ENCODE measurements at places on chromosomes 16 and 17. TPM values are rescaled to one million over a fixed set of nuclear protein-coding genes. Genes with fewer than 3 reads are reported as not detected.

The CCDC154 gene
- 2.3 TPM for total RNA-seq

The ACSM2A gene
- not detected for total RNA-seq

The MT4 gene
- not detected for total RNA-seq

The GRAP gene
- total RNA-seq = 1.8 TPM

The CDH11 gene
- total RNA-seq = 17.6 TPM

The ALOX15 gene
- total RNA-seq = not detected

The NPIPB8 gene
- total RNA-seq = 0.52 TPM

The ARSG gene
- total RNA-seq = 1.6 TPM

The C16orf87 gene
- 11.5 TPM for total RNA-seq

The ABCA10 gene
- 7.3 TPM for total RNA-seq

The KRT25 gene
- not detected for total RNA-seq

DNA sequence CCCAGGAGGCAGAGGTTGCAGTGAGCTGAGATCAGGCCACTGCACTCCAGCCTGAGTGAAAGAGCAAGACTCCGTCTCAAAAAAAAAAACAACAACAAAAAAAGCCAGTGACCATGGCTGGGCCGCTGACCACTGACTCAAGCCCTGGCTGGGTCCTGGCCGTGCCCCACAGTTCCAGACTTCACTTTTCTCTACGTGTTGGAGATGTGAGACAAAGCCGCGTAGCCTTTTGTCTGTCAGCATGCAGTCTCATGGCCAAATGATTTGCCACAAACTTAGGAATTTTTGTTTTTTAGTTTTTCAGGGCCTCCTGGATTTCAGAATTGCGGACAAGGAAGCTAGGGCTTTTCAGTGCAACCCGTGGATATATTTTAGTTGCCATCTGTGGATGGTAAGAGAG, 89.3 kb upstream of the CIBAR2 start:
- DNase-seq = no peak

DNA sequence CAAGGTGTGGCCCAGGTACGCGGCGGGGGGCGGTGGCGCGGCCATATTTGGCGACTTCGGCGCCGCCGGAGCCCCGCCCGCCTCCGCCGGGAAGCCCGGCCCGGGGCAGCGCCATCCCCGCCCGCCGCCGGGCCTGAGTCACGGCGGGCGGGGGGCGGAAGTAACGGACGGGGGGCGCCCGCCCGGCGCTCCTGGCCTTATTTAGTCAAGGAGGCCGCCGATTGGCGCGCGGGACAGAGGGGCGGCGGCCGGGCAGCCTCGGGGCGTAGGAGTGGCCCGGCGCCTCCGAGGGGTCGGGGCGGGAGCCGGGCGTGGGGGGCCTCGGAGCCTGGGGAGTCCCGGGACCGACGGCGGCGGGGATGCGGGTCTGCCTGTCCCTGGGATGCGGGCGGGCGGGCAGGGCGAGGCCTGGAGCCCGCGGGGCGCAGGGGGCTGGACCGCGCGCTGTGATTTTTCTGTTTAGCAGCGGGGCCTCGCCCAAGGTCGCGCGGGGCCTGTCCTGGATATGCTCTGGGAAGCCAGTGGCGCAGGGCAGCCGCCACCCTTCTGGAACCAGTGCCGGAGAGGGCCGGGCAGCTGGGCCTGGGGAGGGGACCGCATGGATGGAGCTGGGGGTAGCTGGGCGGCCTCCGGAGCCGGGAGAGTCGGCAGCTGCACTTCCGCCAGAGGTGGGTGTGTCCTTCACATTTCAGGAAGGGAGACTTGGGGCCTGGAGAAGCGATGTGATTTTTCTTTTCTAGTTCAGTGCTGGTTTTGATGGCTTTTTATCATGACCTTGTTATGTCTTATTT, 2.3 kb upstream of the ACTG1 start:
- peak; percentile 83 for DNase-seq

DNA sequence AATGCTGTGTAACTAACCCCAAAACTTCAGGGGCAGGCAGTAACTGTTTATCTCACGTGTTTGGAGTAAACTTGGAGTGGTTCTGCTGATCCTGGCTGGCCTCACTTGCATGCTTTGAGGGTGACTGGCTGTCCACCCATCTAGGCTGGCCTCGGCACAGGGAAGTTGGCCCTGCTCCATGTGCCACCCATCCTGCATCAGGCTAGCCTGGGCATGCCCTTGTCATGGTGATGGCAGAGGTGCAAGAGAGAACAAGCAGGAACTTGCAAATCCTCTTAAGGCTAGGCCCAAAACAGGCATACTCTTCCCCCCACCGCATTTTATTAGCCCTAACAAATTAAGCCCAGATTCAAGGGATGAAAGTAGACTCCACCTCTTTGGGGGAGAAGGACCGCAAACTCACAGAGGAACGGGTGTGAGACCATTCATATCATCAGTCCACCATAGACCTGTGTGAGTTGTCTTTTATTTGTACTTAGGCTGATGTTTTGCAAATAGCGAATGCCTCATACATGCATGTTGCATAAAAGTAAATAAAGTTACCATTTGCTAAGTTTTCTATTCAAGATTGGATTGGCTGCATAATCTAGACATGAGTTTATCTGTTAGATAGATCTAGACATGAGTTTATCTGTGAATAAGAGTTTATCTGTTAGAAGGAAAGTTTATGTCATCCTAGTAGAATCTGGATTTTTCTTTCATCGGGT, 221.0 kb downstream of the CCDC182 start:
- DNase-seq = peak; percentile 71

GRCh38 chr16:4377573-4378154, 6.0 kb downstream of the VASN start:
- peak; percentile 45 for DNase-seq

- peak; percentile 95 for DNase-seq
Observed at GRCh38 chr17:75633486-75634375, 497 bp downstream of the SMIM5 start.

GRCh38 chr17:5913032-5913531, 157.1 kb upstream of the WSCD1 start:
- no peak for DNase-seq

DNA sequence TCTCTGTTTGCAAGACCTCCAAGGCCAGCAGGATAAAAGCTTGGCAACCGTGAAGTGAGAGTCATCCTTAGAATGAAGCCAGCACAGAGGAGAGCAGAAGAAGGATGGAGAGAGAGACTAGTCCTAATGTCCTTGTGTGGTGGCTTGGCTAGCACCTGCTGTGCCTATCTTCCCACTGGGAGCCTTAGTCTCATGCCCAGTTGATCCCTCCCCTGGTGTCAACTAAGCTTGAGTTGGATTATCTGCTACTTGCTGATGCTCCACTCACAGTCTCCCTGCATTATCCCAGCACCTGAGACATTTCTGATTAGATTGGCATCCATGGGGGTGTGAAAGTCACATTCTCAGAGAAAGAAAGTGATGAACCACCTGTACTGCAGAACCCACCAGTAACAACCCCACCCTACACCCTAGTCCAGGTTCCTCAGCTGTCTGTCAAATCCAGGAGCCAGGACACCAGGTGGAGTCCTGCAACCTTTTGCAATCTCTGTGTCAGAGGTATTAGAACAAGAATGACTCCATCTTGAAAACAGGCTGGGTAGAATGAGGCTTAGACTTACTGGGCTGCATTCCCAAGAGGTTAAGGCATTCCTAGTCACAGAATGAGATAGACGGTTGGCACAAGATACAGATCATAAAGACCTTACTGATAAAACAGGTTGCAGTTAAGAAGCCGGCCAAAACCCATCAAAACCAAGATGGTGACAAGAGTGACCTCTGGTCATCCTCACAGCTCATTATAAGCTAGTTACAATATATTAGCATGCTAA, 460.2 kb upstream of the C16orf82 start:
- DNase-seq = no peak

- DNase-seq = no peak
Observed at GRCh38 chr17:27834571-27834970, 34.2 kb upstream of the NOS2 start.

- no peak for DNase-seq
Observed at GRCh38 chr17:64080174-64080618, 49.7 kb downstream of the ERN1 start.

DNA sequence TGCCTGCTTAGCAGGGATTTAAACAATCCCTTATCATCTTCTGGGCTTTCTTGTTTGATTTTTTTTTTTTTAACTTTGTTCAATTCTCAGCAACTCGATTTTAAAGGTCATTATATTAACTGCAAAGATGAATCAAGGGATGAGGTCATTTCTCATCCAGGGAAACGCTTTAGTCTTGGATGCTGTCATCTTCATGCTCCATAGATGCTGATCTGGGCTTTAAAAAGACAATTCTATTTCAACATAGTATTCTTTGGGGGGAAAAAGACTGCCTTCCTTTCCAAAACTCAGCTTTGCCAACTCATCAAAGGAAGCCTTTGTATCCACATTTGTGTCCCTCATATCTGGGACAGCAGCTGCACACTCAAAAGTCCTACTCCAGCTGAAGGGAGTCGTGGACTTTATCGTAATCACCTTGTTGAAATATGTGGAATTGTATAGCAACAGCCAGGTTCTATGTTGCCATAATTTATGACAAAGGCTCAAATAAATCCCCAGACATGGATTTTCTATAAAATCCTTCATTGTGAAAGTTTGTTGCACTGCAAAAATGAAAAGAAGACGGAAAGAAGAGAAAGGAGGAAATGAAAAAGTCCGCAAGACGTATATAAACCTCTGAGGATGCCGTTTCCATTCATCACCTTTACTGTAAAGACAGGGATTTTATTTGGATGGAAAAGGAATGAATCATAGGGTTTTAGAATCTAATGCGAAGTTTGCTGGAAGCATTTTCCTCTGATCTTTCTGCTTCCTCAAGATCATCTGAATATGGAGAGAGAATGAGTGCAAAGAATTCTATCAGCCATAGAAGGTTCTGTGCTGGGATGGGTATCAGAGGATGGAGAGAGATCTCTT, 48.6 kb upstream of the XYLT1 start:
- no peak for DNase-seq

GRCh38 chr17:75514299-75514918, 928 bp downstream of the CASKIN2 start:
- peak; percentile 89 for DNase-seq

DNA sequence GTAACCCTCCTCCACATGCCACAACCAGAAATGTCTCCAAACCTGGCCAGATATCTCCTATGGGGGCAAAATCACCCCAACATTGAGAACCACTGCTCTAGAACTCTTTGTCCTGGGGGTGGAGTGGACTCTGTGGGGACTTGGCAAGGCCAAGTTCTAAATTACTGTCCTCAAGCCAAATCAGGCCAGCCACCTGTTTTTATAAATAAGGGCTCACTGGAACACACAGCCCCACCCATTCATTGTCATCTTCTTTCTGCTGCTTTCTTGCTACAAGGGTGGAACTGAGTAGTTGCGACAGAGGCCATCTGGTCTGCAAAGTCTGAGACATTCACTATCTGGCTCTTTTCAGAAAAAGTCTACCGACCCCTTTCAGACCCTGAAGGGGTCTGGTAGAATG, 26.8 kb upstream of the TMEM220 start:
- DNase-seq = peak; percentile 20

DNA sequence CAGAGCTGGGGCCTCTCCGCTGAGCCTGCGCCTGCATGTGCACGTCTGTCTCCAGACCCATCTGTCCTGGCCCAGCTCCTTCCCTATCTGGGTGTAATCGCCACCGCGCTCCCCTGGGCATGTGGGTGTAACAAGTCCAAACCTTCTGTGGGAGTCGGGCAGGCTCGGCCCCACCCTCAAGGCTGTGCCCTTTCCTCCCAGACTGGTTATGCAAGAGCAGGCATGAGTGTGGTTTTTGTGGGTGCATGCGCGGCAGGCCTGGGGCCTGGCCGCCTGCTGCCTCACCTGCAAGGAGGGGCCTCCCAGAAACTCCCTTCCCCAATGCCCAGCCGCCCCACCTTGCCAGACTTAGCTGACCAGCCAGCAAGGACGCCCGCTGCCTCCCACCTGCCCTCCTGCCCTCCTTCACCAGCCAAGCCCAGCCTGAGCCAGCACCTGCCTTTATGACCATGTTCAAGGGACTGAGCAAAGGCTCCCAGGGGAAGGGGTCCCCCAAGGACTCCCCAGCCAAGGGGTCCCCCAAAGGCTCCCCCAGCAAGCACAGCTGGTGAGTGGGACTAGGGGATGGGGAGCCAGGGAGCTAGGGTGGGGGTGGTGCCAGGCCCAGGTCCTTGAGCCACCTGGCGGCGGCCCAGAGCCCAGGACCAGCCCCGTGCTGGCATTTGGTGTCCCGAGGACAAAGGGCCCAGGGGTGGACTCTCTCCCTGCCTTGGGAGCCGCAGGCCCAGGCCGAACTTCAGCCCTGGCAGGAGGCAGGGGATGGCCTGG, at the start of gene EVPLL:
EVPLL (plus strand) TSS at position 342 of the 768 bp plus-strand sequence. CDS start 3,160 bp downstream, outside the sequence.
- no peak for DNase-seq

GRCh38 chr16:66751053-66751302, 431 bp downstream of the DYNC1LI2 start:
- DNase-seq = peak; percentile 13

DNA sequence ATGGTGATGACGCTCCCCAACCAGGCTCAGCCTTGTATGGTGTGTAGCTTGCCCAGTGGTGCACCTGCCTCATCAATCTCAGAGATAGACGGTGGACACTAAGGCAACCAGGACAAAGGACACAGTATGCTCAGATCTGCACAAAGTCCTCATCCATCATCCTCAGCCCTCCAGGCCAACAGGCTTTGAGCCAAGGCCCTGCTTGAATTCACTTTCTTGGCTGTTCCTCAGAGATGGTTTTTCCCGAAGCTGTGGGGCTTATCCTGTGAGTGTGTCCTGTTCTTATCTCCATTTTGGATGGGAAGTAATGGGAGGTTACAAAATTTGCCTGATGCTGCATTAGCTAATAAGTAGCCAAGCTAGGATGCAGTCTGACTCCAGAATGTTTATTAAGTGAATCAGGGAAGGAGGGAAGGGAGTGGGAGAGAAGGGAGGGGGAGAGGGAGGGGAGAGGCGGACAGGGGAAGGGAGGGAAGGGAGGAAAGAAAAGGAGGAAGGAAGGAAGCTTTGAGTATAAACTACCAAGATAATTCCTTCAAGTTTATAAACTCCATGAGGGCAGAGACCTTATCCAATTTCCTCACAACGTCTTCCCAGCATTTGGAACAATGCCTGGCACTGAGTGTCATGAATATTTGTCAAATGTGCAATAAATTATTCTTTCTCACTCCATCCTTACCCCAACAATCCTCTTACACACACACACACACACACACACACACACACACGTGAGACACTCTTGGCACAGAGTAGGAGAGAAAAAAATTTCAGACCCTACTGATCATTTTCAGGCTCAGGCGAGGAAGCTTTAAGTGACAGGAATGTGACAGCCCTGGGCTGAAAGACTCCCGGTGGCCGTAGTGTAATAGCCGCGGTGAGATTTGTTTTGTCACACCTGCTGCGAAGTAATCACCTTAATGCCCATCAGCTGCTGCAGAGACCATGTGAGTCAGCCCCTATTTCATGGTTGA, 84.3 kb downstream of the BMERB1 start:
- peak; percentile 14 for DNase-seq

GRCh38 chr17:8979715-8980114, 14.2 kb upstream of the PIK3R5 start:
- no peak for DNase-seq

DNA sequence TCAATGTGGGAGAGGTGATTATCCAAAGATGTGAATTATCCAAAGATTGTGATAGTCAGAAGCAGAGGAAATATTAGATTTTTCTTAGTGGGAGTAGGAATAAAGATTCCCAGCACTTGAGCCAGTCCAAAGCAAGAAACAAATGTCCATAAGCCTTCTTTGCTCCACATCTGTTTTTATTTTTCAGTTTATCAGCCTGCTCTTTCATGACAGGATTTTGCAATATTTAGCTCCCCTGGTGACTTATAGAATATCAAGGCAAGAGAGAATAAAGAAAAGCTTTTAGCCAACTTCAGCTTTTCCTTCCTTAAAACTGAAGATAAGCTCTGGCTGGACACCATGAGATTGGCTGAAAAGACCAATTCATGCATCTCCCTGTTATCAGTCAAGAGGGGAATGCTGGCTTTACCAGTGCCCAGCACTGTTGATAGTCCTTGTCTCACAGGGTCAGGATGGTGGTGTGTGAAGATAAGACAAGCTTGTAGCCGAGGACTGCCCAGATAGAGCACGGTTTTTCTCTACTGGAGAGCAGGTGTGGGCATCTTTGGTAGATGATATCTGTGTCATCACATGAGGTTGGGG, 706.5 kb downstream of the KCNJ2 start:
- no peak for DNase-seq

Data from body of pancreas (tissue), 4 donors.